Esophagus squamous epithelium (tissue), 5 donors: ENCODE measurements at places on chromosomes 6 and 20. TPM values are rescaled to one million over a fixed set of nuclear protein-coding genes. Genes with fewer than 3 reads are reported as not detected.

DNA sequence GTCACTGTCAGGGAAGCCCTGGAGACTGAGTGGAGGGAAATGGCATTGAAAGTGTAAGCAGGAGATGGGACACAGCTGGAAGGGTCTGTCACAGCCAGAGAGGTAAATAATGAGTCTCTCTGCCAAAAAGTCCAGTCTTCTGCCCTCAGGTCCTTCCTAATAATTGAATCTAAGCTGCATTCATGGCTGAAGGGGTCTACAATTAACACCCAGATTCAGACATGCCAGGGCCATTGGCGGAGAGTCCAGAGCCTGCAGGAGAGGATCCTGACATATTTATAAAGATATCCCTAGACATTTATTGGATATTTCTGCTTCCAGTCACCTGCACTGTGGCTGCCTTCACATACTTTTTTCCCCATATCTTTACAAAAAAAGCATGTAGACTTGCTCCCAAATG lies 89.0 kb downstream of the LRFN2 start:
- no peak overlapping the region for H3K27ac ChIP-seq
- no peaks in the 10 kb centered on the region for H3K36me3 ChIP-seq
- no peak for DNase-seq
- H3K27me3 ChIP-seq: no peaks in the 10 kb centered on the region

Gene ADGRG6
- 56.5 TPM for total RNA-seq

Gene MED20
- 14.7 TPM for total RNA-seq

GRCh38 chr6:142087950-142088857 lies 44.5 kb upstream of the GJE1 start:
- H3K36me3 ChIP-seq: no peaks in the 10 kb centered on the region
- no peaks in the 10 kb centered on the region for H3K4me1 ChIP-seq
- no peak overlapping the region for H3K27ac ChIP-seq
- no peak overlapping the region for H3K4me3 ChIP-seq

Gene KHDC1L
- total RNA-seq: not detected

GRCh38 chr20:47792021-47792618 lies 6.8 kb upstream of the SULF2 start:
- H3K4me3 ChIP-seq: no peak overlapping the region
- no peaks in the 10 kb centered on the region for H3K27me3 ChIP-seq
- DNase-seq: no peak
- H3K4me1 ChIP-seq: peaks cover 30% of the 10 kb centered on the region
- no peaks in the 10 kb centered on the region for H3K36me3 ChIP-seq

Gene SNAI1
- total RNA-seq: 0.44 TPM

DNA sequence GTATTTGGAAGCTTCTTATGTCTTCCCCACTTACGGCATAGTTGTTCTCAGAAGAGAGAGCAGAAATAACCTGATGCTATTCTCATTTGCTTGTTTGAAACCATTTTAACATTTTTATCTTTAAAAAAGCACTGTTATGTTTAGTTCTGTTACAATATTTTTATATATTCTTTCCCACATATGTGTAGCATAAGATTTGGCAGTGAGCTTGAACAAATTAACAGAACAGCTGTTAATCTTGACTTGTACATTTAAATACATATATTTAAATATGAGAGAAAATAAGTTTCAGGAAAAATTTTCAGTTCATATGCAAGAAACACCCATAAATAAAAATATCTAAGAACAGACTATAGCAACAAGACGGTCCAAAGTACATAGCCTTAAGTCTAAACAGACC lies 431.7 kb upstream of the IRAK1BP1 start:
- no peaks in the 10 kb centered on the region for H3K27me3 ChIP-seq
- H3K4me3 ChIP-seq: no peak overlapping the region
- DNase-seq: no peak
- H3K27ac ChIP-seq: no peak overlapping the region

Gene TBC1D20
- 18.1 TPM for total RNA-seq

Gene CLDN20
- total RNA-seq: 0.19 TPM

GRCh38 chr20:10352934-10353824 lies 80.8 kb downstream of the MKKS start:
- H3K36me3 ChIP-seq: no peaks in the 10 kb centered on the region
- H3K27me3 ChIP-seq: no peaks in the 10 kb centered on the region
- H3K4me3 ChIP-seq: no peak overlapping the region
- no peak overlapping the region for H3K27ac ChIP-seq
- no peak for DNase-seq
- H3K4me1 ChIP-seq: no peaks in the 10 kb centered on the region

Gene PRSS35
- total RNA-seq: not detected

DNA sequence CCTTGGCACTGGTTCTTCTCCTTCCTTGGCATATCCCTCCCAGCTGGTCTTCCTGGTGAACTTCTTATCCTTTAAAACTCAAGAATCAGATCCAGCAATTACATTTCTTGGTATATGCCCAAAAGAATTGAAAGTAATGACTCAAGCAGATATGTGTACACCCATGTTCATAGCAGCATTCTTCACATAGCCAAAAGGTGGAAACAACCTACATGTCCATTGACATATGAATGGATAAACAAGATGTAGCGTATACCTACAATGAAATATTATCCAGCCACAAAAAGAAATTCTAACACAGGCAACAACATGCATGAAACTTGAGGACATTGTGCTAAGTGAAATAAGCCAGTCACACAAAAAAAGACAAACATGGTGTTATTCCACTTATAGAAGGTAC lies 103.7 kb upstream of the NT5E start:
- no peaks in the 10 kb centered on the region for H3K36me3 ChIP-seq
- no peak overlapping the region for H3K4me3 ChIP-seq
- peak overlapping the region; percentile 68 for H3K27ac ChIP-seq
- no peaks in the 10 kb centered on the region for H3K27me3 ChIP-seq
- no peaks in the 10 kb centered on the region for H3K4me1 ChIP-seq

DNA sequence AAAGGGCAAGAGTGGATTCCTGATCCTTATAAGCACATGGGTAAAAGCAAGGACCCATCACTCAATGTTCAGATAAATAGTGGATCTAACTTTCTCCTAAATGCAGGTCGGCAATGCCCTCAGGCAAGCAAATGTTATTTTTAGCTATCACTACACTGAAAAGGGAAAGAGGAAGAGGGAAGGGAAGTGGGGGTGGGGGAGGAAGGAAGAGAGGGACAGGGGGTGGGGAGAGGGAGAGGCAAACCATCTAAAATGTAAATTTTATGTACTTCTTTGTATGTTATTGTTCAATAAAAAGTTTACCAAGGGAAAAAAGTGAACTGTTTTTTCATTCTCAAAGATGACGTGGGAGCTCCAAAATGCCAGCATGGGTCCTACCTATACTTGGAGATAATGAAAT lies 44.2 kb downstream of the CHD6 start:
- no peak overlapping the region for H3K27ac ChIP-seq
- no peaks in the 10 kb centered on the region for H3K36me3 ChIP-seq
- DNase-seq: no peak
- no peaks in the 10 kb centered on the region for H3K27me3 ChIP-seq
- no peak overlapping the region for H3K4me3 ChIP-seq

Gene ZSCAN16
- 2.8 TPM for total RNA-seq

DNA sequence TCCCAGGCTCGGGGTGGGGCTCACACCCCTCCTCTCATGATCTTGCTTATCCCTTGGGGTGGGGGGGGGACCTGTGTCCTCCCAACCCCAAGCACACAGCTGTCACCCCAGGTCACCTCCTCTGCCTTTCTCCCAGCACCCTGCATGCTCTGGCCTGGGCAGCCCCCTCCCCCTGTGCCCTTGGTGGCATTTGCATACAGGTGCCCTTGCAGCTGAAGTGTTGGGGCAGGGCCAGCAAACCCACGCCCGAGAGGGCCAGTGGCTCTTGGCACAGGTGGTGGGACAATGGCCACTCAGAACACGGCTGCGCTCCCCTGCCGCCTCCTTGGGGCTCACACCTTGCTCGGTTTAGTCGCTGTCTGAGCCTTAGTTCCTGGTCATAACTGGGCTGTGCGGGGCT lies 11.3 kb upstream of the MYT1 start:
- no peak overlapping the region for H3K27ac ChIP-seq
- no peak overlapping the region for H3K4me3 ChIP-seq
- no peak for DNase-seq
- no peaks in the 10 kb centered on the region for H3K27me3 ChIP-seq

GRCh38 chr6:97068211-97068610 lies 143.7 kb downstream of the KLHL32 start:
- H3K36me3 ChIP-seq: no peaks in the 10 kb centered on the region
- H3K4me1 ChIP-seq: no peaks in the 10 kb centered on the region
- no peak overlapping the region for H3K27ac ChIP-seq
- H3K4me3 ChIP-seq: no peak overlapping the region
- no peaks in the 10 kb centered on the region for H3K27me3 ChIP-seq

Gene XKR7
- not detected for total RNA-seq

DNA sequence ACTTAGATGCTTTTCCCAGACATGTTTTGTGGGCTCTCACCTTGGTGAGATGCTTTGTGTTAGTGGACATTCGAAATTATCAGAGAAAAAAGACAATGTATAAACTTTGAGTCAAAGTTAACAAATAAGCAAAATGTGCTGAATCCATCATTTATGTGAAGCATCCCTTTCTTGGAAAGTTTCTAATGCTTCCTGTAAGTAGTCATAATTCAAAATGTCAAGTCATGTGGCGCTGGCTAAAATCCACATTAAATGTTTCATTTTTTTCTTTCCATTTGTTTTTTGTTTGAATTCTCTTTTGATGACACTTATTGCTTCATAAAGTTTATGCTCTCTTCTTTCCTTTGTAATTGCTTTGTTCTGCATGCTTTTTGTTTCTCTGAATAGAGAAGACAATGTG lies 107.2 kb upstream of the CENPW start:
- no peak for DNase-seq
- H3K4me1 ChIP-seq: no peaks in the 10 kb centered on the region
- no peaks in the 10 kb centered on the region for H3K36me3 ChIP-seq

DNA sequence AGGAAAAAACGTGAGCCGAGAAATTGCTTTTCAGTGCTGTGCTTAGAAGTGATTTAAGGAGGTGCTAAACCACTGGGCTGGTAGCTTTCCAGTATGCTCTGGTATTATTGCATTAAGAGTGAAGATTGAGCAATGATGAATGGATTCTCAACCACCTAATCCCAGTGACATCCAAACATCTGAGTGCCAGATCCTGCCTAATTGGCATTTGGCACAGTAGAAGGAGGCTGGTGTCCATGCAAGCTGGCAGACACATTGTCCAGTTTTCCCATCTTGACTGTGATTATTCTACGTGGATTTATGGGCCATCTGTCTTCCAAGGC lies 398.0 kb upstream of the PLCB4 start:
- no peaks in the 10 kb centered on the region for H3K36me3 ChIP-seq
- H3K27me3 ChIP-seq: no peaks in the 10 kb centered on the region
- H3K27ac ChIP-seq: no peak overlapping the region
- H3K4me3 ChIP-seq: no peak overlapping the region
- no peaks in the 10 kb centered on the region for H3K4me1 ChIP-seq

DNA sequence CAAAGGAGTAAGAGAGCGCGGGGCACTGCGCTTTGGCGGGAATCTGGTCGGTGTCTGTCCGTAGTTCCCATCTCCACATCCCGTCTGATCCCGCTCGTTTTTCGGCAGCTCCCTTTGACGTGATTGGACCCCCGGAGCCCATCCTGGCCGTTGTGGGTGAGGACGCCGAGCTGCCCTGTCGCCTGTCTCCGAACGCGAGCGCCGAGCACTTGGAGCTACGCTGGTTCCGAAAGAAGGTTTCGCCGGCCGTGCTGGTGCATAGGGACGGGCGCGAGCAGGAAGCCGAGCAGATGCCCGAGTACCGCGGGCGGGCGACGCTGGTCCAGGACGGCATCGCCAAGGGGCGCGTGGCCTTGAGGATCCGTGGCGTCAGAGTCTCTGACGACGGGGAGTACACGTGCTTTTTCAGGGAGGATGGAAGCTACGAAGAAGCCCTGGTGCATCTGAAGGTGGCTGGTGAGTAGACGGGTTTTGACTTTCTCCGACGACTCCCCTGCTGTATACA lies 1.4 kb downstream of the BTN1A1 start:
- no peak overlapping the region for H3K27ac ChIP-seq
- H3K4me1 ChIP-seq: peaks cover 13% of the 10 kb centered on the region
- no peaks in the 10 kb centered on the region for H3K36me3 ChIP-seq
- no peak for DNase-seq
- peak overlapping the region; percentile 35 for H3K4me3 ChIP-seq
- peaks cover 16% of the 10 kb centered on the region for H3K27me3 ChIP-seq
